ENCODE measurements at places on chromosomes 12 and 14.

GRCh38 chr12:68497107-68497506, 113.6 kb upstream of the RAP1B start:
- no peak for DNase-seq

DNA sequence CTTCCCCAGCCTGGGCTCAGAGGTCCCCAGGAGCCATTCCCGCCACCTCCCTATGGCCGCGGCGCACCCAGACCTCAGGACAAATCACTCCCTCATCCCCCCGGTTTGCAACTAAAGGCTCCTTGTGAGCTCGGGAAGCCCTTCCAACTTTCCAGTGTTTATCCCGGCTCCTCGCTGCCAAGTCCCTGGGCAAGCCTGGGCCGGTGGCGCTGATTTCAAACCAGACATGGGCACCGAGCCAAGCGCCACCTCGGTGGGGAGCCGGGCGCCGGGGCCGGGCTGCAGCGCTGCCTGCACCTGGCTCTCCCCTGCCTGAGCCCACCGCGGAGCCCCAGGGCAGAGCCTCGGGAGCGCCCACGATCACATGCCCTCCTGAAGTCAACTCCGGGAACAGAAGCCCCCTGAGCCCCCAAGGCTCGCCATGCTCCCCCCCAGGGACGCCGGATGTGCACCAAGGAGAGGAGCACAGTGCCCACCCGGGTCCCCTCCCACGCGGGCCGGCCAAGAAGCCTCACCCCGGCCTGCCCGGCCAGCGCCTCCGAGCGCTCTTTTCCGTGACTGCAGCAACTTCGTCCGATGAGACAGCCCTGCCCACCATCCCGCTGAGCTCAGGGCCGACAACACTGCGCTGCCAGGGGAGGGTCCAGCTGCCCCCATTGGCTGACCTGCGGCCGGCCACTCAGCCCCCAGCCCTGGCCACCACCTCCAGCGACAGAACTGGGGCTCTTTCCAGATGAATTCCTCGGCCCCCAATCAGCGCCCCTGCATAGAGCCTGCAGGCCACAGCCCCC, 50.0 kb downstream of the NCOR2 start:
- DNase-seq, result no peak

DNA sequence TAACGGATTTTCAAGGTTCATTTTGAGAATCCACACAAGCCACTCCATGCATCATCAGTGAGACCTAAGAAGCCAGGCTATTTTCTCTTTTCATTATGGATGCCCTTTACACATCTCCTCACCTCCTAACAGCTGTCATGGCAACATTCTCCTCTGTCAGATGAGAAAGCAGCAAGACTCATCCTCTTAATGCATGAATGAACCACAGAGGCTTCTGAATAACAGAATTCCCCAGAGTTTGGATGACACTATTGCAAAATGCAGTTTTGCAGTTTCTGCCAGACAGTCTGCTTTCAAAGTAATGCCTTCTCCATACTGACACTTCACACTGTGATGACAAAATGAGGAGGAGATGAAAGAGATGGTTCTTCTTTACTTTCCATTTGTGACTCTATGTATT, 286.7 kb upstream of the GRIP1 start:
- no peak for DNase-seq

DNA sequence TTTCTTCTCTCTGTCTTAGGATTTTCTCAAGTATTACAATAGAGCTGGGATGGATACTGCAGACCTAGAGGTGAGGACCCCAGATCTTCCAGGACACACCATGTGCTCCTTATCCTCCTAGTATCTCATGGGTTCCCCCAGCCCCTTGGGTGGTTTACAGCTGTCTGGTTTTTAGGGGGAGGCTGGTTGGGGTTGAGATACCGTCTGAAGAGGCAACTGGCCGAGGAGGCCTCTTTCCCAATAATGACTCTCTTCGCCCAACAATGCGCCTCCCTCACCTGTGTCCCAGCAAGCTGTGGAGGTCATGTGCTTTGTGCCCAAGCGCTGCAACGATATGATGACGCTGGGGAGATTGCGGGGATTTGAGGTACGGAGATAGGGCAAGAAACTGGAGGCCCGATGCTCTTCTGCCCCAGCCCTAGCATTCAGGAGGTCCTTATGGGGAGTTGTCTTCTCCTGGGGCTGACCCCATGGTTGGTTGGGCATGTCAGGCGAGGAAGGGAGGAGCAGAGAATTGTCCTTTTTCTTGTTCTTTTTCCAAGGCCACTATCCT, 3.8 kb downstream of the ARHGEF25 start:
- no peak for DNase-seq

- DNase-seq, result no peak
Measured at GRCh38 chr12:52220477-52220876, 12.6 kb upstream of the KRT7 start.

DNA sequence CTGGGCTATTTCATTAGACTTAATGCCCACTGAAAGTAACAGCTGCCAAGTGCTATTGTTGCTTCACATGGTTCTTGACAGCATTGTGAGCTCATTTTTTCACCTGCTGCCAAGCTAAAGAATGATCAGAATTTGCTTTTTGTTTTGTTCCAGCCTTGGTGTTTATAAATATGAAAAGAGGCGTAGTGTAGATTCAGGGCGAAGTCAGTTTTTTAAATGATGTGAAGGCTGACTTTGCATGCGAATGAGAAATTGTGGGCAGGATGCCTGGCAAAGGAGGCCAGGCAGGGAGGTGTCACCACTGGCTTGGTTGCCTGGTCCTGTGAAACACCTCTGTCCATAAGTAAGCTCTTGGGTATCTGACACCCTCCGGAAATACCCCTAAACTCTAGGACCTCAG, 93.3 kb upstream of the NAP1L1 start:
- no peak for DNase-seq

DNA sequence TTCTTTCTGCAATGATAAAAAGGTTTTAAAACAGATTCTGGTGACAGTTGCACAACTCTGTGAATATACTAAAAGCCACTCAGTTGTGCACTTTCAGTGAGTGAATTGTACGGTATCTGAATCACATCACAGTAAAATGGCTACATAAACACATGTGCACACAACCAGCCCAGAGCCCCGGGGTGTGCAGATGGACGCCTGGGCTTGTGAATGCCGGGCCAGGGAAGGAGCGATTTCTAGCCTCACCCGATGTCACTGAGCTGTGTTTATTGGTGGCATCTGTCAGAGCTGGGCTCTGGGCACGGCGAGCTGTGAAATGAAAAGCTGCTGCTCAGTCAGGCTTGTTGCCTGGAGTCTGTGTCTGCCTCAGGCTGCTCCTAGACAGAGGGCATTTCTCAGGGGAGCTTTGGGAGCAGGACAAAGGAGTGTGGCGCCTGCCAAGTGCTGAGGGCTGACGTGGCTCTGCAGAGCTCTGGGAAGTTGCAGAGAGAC, 25.9 kb downstream of the RHOF start:
- no peak for DNase-seq

DNA sequence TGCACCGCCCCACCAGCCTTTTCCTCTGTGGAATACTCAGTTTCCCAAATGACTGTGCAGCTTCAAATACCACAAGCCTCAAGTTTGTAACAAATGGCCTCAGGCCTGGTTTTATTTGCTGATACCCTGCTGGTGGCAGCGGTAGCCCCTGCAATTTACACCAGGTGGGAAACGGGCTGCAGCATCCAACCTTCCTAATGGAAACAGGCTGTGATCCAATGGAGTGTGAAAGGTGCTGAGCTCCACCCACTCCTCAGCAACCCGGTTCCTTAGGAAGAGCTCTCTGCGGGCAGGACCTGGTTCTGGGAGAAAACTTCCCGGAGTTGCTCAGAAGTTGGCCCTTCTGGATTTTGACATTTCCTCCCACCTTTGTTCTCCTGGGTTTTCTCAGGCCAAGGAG, 41.7 kb upstream of the LTA4H start:
- no peak for DNase-seq

- DNase-seq, result no peak
Measured at GRCh38 chr12:24972078-24972477, 23.2 kb upstream of the BCAT1 start.

DNA sequence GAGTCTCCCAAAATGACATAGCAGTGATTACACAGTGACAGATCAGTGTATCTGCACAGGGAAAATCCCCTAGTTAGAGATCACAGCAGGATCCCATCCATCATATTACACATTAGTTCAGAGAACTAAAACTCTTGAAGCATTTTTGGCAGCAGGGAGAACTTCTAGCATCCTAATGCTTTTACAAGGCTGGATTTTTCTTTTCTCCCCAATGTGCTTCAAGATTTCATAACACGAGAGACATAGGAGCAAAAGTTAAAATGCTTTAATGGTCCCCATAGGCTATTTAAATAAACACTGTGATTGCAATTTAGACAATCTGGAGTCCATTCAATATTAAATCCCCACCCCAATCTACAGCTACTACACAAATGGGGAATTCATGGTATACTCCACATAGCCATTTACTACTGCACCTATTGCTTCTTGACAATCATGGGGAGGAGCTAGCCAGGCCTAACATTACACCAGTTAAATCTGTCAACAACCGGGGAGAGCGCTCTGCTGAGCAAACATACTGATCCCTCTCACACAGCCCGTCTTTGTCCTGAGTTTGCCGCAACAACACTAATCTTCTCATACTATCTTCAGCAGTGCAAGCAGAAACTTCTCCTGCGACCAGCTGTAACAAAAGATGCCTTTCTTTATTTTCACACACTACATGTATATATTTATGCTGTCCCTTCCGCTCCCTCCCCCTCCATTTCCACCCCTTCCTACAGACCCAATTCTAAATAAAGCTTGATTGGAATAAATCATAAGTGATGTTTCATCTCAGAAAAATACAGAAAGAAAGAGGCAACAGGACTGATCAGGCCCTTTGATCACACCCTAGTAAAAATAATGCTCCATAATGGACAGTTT, 120.3 kb upstream of the SOX5 start:
- no peak for DNase-seq

GRCh38 chr12:26271889-26272492, 76.6 kb downstream of the SSPN start:
- peak; percentile 92 for DNase-seq

DNA sequence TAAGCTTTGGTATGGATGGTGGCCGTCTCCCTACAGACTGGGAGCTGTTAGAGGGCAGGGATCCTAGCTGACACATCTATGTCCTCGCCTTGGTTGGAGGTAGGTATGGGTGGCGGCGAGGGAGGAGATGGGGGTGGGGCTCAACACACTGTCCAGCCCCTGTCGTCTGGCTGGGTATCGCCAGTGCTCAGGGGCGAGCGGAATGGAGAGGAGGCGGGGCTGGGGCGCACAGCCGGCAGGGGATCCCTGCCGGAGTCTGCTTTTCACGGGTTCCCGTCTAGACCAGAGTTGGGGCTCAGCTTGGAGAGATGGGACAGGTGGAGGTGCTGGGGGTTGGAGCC, 16.1 kb downstream of the TAMALIN start:
- no peak for DNase-seq

- DNase-seq, result no peak
Measured at GRCh38 chr14:61406675-61407074, 85.3 kb downstream of the PRKCH start.

DNA sequence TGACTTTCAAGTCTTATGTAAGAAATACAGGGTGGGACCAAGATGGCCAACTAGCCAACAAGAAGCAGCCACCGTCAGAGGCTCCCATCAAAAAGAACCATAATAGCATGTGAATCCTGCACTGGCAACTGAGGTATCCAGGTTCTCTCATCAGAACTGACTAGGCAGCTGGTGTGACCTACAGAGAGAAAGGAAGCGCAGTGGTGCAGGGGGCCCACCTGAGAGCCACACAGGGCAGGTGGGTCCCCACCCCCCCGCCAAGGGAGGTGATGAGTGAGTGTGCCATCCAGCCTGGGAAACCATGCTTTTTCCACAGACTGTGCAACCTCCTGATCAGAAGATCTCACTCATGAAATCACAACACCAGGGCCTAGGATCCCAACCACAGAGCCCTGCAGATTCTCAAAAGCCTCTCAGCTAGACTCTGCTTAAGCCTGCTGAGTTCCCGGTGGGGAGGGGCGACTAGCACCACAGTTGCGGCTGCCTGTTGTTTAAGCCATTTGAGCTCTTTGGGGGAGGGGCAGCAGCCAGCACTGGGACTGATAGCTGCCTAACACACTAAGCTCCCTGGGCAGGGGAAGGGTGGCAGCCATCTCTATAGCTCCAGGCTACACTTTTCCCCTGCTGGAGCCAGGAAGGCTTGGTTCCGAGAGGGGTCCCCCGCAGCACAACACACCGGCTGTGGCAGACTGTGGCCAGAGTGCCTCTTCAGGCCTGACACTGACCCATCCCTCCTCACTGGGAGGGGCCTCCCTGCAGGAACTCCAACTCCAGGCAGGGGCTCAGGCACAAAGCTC, 75.3 kb downstream of the GARIN6 start:
- no peak for DNase-seq

DNA sequence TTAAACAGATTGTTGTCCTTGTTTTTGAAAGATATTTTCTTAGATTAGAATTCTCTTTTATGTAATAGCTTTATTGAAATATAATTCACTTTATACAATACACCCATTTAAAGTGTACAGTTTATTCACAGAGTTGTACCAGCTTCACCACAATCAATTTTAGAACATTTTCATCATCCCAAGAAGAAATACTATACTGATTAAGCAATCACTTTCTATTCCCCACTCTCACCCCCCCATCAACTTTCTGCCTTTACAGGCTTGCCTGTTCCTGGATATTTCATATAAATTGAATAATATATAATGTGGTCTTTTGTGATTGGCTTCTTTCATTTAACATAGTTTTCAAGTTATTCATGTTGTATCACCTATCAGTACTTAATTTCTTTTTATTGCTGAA, 44.4 kb downstream of the ARHGAP5 start:
- DNase-seq, result no peak

DNA sequence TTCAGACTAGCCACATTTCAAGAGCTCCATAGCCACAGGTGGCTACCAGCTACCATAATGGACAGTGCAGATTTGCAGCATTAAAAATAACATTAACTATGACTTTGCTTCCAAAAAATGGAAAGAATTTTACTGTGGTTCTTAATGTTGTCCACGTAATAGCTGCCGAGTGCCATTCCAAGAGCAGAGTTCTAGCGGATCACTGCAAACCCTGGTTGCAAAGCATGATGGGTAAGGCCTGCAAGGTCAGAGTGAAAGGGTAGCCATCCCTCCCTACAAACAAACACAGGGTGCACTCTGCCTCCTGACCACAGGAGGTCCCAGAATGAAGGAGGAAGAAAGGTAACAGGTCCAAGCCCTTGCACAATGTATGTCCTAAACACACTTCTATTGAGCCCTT, 157.6 kb downstream of the DPF3 start:
- DNase-seq, result no peak

GRCh38 chr14:101184104-101184455, 280.6 kb upstream of the RTL1 start:
- DNase-seq, result no peak

DNA sequence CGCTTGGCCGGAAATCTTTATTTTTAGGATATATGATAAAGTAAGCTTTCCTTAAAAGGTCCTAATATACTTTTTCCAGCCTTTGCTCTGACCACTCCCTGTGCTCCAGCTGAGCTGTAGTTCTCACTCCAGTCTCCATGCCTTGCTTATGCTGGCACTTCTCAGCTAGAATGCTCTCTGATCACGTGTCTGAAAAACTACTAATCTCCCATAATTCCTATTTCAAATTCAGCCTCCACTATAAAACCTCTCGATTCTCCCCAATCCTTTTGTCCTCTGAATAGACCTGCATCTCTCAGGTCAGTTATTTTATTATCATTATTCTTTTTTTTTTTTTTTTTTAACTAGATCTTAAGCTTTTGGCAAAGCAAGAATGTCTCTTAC, 3.7 kb downstream of the BIN2 start:
- DNase-seq, result no peak

GRCh38 chr14:102913341-102914211, 8.9 kb upstream of the AMN start:
- no peak for DNase-seq

Measured in inflammatory macrophage treated with lipopolysaccharide for 1 hour (primary cell).